ENCODE measurements at places on chromosomes 5 and 9.

DNA sequence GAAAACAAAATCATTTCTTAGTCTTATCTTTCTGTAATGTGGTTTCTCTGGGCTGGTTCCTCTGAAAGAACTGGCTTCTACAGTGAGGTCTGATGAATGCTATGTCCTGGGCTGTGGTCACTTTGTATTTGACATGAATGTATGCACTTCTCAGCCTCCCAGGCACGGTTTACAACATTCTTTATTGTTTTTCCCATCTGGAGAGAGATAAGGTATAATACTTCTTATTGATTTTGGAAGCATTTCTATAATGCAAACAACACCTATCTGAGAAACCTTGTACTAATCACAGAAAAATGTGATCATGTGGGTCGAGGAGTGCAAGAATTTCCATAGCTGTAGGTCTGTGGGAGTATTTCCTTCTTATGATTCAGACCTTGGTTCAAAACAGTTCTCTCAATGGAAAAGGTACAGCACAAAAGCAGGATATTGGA is 46.9 kb downstream of the ACTBL2 start:
- DNase-seq: peak; percentile 50

- no peak for DNase-seq
Observed at GRCh38 chr9:37029304-37029775, 4.7 kb downstream of the PAX5 start.

DNA sequence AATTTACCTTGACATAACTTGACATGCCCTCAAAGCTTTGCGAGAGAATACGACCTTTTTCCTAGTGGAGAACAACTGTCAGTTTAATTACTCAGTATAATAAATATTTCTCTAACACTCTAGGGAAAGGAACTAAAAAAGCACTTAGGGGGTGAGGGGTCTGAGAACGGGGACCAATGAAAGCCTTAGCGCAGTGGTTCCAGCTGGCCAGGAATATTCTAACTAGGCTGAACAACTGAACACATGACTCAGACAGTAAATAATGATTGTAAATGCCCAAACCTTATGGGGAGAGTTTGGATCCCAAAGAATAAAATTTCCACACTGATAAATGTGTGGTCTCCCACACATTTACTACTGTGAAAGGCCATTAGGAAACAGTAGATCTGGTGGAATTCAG is 14.9 kb downstream of the MYO10 start:
- DNase-seq: no peak

DNA sequence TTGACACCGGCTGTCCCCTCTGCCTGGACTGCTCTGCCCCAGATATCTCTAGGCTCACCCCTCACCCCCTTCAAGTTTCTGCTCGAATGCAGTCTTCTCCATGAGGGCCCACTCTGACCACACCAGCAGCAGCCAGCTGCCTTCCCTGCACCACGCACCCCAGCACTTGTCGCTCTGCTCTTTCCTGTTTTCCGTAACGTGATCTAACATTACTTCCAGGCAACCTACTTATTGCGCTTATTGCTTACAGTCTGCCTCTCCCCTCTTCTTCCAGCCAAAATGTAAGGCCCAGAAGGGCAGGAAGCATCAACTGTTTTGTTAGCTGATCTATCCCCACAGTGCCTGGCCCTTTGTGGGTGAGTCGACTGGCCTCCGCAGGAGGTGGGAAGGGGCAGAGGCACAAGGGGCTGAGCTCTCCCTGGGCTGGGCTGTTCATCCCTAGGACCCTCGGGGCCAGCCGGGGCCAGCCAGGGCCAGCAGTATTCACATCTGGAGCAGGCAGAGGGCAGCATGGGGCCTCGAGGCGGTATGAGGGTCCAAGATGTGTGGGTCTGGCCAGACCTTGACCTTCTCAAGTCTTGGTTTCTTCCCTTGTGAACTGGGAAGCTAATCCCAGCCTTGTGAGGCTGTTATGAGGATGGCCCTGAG is 11.6 kb upstream of the DBN1 start:
- no peak for DNase-seq

- no peak for DNase-seq
Observed at GRCh38 chr5:147341345-147341744, 106.5 kb downstream of the STK32A start.

GRCh38 chr5:146461319-146461718 is 14.2 kb downstream of the TCERG1 start:
- no peak for DNase-seq

GRCh38 chr5:54180630-54181031 is 129.7 kb downstream of the ARL15 start:
- no peak for DNase-seq

DNA sequence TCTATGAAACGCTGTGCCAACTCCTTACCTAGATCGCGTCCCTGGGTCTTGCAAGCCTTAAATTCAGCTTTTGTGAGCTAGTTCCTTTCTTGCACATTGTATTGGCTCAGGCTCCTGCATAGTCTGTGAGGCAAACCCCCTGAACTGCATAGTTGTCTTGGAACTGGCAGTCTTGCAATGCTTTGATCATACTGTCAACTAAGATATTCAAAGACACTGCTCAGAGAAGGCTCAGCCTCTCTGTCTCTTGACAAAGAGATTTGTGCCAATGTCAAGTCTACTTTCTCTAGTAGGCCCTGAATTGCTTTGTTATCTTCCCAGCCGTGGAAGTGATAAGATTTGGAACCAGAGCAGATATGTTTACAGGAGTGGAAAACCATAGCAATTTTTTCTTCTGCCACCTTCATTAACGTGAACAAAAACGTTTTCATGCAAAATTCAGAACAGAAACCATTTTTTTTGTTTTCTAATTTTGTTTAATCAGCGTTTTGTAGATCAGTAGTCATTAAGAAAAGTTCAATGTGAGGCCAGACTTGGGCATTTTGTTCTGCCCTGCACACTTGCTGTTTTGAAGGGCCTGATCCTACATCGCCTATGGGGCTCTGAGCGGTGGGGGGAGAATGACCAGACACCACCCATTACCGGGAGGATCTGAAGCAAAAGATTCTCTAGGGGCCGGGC is 27.6 kb upstream of the ENTREP1 start:
- DNase-seq: no peak
